Common myeloid progenitor, CD34-positive (primary cell): ENCODE measurements at places on chromosomes 16 and 17.
A peak's percentile ranks its signal among the peaks of the same experiment; 100 is the strongest.

DNA sequence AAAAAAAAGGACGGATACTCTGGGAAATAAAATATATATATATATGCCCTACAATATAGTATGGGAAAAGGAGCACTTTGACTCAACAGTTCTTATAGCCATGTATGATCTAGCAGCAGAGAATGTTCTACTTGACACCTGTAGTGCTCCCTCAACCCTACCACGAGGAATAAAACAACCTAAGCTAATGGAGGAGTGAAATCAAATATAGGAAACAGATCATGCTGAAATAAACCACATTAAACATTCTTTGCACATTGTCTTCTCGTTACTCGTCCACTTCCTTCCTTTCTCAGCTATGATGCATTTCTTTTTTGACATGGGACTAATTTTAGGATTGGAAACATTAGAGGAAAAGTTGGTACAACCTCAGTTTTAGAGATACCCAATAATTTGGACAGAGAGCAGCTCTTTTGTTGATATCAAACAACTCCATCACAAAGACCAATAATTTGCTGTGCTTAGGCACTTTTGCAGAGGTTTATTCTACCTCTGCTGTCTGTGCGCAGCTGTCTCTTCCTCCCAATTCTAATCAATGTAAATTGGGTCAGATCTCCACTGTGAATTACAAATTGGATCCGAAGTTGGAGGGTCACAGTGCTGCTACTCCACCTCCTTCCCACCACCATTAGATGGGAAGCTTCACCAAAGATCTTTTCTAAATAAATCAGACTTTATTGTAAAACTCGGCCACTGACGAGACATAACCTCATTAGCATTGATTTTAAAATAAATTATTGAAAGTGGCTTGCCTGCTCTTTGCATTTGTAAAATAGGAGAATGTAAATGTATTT lies 65.8 kb downstream of the SNX11 start:
- no peak for DNase-seq

GRCh38 chr17:47989700-47990099 lies 18.8 kb downstream of the CDK5RAP3 start:
- no peak for DNase-seq

DNA sequence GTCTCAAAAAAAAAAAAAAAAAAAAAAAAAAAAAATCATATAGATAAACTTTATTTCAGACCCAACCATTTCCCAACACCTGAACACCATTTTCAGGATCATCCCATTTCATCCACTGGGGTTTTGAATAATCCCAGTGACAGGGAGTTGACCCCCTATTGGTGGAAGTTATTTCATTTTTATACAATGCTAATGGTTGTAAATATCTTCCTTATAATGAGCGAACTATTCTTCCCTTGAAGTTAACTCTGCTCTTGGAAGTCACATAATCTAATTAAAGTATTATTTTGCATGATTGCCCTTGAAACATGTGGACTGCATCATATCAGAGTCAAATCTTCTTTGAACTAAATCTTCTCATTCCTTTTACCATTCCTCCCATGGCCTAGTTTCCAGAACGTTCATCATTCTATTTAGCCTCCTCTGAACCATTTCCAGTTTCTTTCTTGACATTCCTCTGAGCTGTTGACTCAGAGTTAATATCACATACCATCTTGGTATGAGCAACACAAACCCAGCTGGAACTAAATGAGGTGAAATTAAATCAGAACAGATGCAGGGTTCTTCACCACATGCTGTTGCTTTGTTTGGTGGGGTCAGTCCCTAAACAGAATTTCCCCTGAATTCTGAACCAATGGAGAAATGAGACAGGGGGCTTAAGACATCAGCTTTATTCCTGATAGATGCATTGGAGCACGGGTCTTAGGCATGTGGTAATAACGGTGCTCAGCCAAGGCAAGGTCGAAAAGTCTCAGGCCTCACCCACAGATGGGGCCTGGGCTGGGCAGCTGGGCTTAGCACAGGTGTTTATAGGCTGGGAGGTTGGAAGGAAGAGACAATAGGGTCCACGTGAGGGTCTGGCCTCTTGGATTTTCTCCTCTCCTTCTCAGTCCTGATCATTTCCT lies 8.9 kb downstream of the HSD17B2 start:
- no peak for DNase-seq

DNA sequence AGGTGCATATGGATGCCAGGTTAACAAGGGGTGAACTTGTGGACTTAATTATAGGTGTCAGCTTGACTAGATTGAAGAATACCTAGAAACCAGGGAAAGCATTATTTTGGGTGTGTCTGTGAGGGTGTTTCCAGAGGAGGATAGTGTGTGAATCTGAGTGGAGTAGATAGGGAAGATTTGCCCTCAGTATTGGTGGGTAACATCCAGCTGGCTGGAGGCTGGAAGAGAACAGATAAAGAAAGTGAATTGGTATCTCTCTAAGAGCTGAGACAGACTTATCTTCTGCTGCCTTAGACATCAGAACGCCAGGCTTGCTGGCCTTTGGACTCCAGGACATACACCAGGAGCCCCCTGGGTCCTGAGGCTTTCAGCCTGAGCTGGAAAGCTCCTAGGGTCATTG lies 75.2 kb downstream of the CDRT15 start:
- DNase-seq = peak; percentile 3

DNA sequence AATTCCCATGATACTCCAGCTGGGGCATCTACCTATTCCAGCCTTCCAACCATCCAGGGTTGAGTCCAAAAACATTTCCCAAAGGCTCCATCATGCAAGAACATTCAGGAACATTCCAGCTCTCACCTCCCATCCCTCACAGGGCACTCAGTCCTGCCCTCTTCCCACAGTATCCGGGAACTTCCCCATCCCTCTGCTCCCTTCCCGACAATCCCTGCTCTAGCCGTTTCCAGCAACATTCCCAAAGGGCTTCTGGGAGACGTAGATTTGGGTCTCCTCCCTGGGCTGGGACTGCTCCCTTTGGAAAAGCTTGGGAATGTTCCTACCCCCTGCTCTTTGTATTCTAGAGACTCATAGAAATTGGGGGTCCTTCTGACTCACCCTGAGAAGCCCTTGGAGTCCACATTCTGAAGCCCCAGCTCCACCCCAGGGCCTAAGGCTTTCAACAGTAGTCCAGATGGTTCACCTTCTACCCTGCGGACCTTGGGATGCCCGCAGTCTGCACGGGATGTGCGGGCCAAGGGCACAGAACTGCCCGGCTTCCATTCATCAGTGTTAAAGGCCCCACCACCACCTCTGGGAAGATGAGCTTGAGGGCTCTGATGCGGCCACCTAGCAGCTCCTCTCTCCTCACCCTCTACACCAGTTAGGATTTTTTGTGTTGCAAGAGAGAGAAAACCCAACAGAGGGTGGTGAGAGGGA lies 25.4 kb downstream of the NGFR start:
- DNase-seq = no peak

- DNase-seq = peak; percentile 38
These were observed 1.8 kb upstream of the EXOSC6 start for GRCh38 chr16:70253291-70254106.

DNA sequence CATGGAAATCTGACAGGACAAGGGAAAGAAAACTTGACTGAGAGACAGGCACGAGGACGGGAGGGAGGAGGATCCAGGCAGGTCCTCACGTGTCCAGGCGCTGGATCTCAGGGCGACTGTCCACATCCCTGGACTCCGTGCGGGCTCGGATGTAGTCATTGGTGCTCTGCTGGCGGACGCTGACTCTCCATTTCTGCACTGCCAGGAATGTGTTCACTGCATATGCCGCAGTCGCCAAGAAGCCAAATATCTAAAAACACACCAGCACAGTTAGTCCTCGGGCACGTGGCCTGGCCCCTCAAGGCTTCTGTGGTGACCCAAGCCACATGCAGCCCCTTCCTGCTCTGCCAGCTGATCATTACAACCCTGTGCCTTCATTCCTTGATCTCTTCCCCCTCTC lies 17.5 kb downstream of the CMTM3 start:
- DNase-seq = no peak

- DNase-seq = no peak
These were observed 188.5 kb upstream of the CDH8 start for GRCh38 chr16:62224646-62225209.

- no peak for DNase-seq
These were observed 28.4 kb downstream of the LDHD start for GRCh38 chr16:75088216-75088615.

DNA sequence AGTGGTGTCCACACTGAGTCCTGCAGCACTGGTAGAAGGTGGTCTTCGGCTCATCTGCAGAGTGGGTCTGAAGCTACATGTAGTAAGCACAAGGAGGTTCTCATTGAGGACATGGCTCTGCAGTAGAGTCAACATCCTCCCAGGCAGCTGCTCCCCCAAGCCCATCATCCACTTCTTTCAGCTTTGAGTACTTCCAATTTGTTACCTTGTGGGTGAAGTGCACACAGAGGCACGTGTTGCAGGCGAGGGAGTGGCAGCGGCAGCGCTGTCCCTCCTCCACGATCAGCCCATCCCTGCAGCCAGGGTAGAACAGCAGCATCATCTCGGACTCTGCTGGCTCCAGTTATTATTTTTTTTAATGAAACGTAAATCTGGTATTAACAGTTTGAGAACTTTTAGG lies 1.8 kb upstream of the SSTR2 start:
- no peak for DNase-seq

DNA sequence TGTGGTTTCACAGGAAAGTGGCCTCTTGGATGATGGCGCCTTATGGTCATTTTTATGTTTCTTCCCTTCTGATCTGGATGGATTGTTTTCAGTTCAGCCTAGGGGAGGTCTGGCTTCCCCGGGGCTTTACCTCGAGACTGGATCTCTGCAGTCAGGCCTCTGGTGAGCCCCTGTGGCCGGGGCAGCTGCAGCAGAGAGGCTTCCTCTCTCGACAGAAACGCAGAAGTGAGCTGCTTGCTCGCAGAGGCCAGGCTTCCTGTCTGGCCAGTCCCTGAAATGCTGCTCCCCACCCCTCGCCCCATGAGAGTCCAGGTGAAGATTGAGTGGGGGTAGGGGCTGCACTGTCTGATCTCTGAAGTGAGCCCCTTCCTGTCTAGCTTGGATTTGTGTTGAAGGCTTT lies 44.0 kb downstream of the PLCG2 start:
- DNase-seq = peak; percentile 61

GRCh38 chr17:59565959-59566324 lies 532 bp downstream of the DHX40 start:
- DNase-seq = peak; percentile 80

DNA sequence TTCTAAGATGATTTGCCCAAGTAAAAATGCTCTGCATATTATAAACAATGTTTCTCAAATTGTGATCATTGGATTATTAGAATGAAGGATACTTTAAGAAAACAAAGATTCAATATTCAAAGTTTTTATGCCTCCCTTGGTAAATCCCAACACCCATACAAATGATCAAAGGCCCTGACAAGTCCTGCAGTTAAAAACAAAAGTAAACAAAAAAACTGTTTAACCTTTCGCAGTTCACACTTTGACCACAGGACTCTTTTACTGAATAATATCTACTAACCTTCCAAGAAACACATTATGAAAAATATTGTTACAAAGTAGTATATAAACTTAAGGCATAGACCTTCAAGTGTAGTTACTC lies 365.9 kb upstream of the ZFHX3 start:
- no peak for DNase-seq

GRCh38 chr16:22353191-22353919 lies 21.1 kb downstream of the CDR2 start:
- no peak for DNase-seq

DNA sequence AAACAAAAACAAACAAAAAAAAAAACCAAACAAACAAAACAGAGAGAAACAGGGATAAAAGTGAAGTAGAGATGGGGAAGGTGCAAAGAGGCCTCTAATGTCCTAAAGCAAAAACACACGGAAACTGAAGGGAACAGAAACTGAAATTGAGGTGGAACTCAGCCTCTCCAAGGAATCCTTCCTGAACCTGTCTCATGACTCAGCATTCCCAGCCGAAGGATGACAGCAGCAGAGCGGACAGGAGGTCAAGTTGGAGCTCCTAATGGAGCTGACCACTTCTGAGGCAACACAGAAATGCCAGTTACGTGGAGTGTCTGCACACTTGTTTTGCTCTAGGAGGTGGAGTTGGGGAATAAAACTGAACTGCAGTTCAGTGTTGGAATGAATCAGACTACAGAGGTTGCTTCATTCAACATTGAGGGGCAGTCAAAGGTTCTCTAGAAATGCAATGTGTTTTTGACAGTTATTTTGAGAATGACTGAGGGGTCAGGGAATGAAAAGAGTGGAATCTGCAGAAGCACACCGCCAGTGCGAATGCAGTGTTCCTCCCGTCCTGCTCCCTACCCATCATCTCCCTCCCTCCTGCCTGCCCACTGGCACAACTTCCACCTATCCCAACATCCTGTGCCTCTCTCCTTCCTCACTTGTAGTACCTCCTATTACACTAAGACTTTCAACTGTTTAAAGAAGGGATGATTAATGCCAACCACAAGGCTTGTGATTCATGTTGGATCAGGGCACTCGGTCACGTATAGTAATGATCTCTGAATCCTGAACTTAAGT lies 6.3 kb downstream of the UBE2O start:
- peak; percentile 19 for DNase-seq

DNA sequence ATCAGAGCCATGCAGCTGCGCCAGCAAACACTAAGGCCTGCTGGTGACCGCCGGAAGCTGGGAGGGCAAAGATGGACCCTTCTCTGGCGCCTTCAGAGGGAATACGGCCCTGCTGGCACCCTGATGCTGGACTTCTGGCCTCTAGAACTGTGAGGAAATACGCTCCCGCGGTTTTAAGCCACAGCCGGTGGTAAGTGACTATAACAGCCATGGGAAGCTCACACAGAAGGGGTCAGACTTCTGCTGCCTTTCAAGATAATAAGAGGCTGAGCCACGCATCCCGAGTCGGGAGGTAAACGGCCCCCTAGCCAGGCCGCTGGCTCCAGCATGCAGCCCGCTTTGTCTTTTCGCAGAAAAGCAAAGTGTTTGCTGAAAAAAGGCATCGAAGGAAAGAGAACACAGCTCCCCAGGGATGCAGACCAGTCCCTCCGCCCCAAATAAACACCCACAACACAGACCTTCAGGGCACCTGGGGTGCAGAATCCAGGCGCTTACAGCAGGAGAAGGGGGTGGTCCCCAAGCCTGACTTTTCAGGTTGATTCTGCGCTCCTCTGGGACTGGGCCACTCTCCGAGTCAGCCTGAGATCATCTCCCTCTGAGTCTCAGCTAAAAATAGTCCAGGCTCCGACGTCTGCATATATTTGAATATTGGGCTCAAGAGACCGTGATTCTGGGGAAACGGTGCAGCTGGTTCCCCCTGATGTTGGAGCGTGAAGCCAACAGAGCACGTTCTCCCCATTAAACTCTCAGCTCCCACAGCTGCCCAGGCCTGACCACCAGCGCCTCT lies 89.7 kb downstream of the MGAT5B start:
- no peak for DNase-seq

- DNase-seq = no peak
These were observed 11.8 kb downstream of the METTL9 start for GRCh38 chr16:21611198-21611555.

GRCh38 chr16:10130538-10130937 lies 51.7 kb downstream of the GRIN2A start:
- DNase-seq = no peak

DNA sequence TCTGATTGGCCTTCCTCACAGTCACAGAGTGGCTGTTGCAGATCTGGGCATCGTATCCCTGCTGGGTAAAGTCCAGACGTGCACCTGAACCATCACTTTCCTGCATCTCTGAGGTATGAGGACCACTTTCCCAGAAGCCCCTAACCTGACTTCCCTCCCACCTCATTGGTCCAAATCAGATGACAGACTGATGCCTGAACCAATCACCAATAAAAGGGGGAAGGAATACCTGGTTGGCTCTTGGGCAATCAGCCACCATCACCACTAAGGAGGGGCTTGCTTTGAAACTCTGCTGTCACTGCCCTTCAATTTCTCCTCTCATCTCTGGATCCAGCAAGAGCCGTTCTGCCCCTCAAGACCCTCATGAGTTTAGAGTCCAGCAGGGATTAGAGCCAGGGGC lies 13.6 kb upstream of the WFDC1 start:
- peak; percentile 40 for DNase-seq
